ENCODE measurements at places on chromosomes 11 and 22.
A peak's percentile ranks its signal among the peaks of the same experiment; 100 is the strongest.

DNA sequence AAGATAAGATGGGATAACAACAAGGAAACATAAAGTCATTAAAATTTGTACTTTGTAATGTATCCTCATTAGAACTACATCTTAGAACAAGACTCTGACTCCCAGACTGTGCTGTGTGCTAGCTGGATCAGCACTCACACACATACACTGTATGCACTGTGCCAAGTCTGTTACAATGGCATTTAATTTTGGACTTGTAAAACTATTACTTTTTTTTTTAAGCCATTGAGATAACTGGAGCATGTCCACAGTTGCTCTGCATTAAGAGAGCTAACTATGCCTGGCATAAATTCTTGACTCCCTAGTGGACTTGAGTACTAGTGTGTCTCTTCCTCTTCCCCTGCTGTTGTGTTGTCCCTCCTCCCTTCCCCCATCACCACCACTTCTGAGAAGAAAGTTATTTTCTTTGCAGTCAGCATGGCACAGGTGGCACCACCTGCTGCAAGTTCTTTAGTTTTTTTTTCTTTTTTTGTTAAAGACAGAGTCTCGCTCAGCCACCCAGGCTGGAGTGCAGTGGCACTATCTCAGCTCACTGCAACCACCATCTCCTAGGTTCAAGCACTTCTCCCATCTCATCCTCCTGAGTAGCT lies 268.6 kb downstream of the TMEM135 start:
- DNase-seq = no peak

GRCh38 chr22:44074337-44074984 lies 50.4 kb downstream of the PARVB start:
- no peak for DNase-seq

DNA sequence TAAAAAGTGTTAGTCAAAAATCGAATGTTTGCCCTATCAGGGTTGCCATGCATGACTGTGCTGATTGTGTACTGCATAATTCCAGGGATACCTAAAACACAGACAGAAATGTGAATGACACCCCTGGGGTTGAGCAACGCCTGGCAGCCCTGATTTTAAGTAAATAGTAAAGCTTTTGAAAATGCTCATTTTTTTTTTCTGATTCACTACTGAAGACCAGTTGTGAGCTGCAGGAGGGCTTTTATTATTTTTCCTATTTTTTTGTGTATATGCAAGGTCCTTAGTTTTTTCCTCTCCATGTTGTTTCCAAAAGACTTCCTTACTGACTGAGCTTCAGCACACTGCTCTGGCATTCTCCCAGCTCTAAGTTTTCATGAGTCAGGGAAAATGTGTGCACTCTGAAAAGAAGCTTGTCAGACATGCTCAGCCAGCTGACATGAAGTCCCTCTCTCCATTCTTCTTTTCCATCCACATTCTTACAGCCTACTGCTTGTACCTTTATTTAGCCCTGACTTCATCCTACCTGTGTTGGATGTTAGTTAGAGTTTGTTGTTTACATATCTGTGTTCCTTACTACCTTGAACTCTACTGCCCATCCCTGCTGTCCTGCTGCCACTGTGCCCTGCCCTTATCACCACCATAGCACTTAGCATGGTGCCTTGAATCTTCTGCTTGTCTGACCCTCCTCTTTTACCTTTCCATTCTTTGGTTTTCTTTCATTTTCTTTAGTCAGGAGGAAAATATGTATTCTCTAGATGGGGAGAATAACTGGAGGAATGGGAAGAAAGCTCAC lies 79.5 kb downstream of the HORMAD2 start:
- peak; percentile 87 for DNase-seq

DNA sequence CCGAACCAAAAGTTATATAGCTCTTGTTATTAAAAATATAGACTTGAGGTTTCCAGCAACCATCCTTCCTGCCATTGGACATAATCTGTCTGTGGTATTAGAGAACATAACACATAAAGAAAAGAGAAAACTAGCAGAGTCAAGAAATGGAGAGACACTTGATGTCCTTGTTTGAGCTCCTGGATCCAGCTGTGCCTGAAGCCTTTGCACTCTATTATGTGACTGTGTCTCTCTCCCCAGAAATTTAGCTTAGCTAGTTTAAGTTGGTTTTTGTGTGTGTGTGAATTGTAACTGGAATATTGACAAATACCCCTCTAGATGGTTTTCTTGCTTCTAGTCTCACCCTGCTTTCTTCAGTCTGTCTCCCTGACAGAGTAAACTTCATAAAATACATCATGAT lies 61.6 kb downstream of the SC5D start:
- DNase-seq = no peak

- DNase-seq = no peak
Measured at GRCh38 chr11:118223992-118224391, 819 bp downstream of the JAML start.

- DNase-seq = no peak
Measured at GRCh38 chr11:12991426-12991825, 17.7 kb upstream of the RASSF10 start.

Data from foreskin fibroblast (primary cell).